Muscle of leg (tissue), 16 donors: ENCODE measurements at places on chromosomes 3 and 15. TPM values are rescaled to one million over a fixed set of nuclear protein-coding genes. Genes with fewer than 3 reads are reported as not detected.

GRCh38 chr15:59557581-59557980 lies 54.0 kb upstream of the GCNT3 start:
- no peak overlapping the region for H3K4me3 ChIP-seq
- DNase-seq, result no peak
- no peak overlapping the region for H3K27ac ChIP-seq
- H3K27me3 ChIP-seq, result no peaks in the 10 kb centered on the region
- no peaks in the 10 kb centered on the region for H3K4me1 ChIP-seq
- H3K36me3 ChIP-seq, result no peaks in the 10 kb centered on the region

DNA sequence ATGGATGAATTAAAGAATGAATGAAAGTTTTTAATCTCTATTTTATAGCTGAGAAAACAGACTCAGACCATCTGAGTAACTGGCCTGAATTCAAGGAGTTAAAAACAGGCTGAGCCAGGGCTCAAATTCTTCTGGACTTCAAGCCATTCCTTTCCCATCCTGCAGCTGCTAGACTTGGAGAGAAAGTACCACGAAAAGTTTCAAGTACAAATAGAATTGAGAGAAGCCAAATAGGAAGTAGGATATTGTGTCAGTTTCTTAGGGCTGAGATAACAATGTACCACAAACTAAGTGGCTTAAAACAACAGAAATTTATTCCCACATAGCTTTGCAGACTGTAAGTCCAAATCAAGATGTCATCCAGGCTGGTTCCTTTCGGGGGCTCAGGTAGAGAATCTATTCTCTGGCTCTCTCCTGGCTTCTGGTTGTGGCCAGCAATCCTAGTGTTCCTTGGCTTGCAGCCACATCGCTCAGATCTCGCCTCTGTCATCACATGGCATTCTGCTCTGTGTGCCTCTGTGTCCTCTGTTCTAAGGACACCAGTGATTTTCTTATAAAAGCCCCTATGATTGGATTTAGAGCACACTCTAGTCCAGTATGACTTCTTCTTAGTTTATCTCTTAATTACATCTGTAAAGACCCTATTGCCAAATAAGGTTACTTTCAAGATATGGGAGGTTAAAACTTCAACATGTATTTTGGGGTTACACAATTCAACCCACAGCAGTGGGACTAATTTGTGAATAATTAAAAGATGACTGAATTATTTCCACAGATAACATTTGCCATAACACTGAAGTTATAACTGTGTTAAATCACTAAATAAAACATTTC lies 25.7 kb upstream of the GOLIM4 start:
- H3K4me3 ChIP-seq, result no peak overlapping the region
- H3K27me3 ChIP-seq, result no peaks in the 10 kb centered on the region
- no peaks in the 10 kb centered on the region for H3K36me3 ChIP-seq
- peak overlapping the region; percentile 66 for H3K27ac ChIP-seq
- peaks cover 3% of the 10 kb centered on the region for H3K4me1 ChIP-seq

- peaks cover 5% of the 10 kb centered on the region for H3K36me3 ChIP-seq
- no peak for DNase-seq
- H3K27me3 ChIP-seq, result no peaks in the 10 kb centered on the region
- H3K4me3 ChIP-seq, result no peak overlapping the region
- no peaks in the 10 kb centered on the region for H3K4me1 ChIP-seq
- no peak overlapping the region for H3K27ac ChIP-seq
These were observed 14.1 kb downstream of the LACTB start for GRCh38 chr15:63135804-63136203.

GRCh38 chr3:176683382-176683781 lies 513.9 kb downstream of the TBL1XR1 start:
- no peaks in the 10 kb centered on the region for H3K4me1 ChIP-seq
- H3K27ac ChIP-seq, result no peak overlapping the region
- H3K4me3 ChIP-seq, result no peak overlapping the region

DNA sequence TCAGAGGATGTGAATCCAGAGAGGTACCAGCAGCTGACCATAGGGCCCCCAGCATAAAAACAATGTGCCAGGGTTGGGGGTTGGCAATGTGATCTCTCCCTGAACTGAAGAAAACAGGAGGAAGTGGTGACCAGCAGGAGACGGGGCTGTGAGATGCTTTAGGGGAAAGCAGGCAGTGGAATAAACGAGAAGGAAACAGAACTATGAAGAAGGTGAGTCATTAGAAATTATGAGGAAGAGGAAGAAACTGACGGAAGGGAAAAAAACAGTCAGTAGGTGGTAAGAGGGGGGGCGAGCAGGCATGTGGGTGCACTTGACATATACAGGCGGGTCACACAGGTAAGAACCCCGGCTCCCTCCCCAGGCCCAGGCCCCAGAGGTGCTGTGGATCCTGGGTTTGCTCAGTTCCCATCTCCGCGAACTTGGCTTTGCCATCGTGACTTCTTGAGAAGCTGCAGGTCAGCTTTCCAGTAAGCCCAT lies 42.2 kb upstream of the B3GNT5 start:
- peak; percentile 76 for DNase-seq
- H3K4me3 ChIP-seq, result no peak overlapping the region
- peaks cover 2% of the 10 kb centered on the region for H3K27me3 ChIP-seq
- H3K27ac ChIP-seq, result peak overlapping the region; percentile 71
- H3K4me1 ChIP-seq, result peaks cover 14% of the 10 kb centered on the region

- peaks cover 32% of the 10 kb centered on the region for H3K4me1 ChIP-seq
- DNase-seq, result peak; percentile 71
- H3K27me3 ChIP-seq, result peaks cover 3% of the 10 kb centered on the region
- H3K4me3 ChIP-seq, result no peak overlapping the region
These were observed 285.9 kb downstream of the XXYLT1 start for GRCh38 chr3:194985031-194985578.

DNA sequence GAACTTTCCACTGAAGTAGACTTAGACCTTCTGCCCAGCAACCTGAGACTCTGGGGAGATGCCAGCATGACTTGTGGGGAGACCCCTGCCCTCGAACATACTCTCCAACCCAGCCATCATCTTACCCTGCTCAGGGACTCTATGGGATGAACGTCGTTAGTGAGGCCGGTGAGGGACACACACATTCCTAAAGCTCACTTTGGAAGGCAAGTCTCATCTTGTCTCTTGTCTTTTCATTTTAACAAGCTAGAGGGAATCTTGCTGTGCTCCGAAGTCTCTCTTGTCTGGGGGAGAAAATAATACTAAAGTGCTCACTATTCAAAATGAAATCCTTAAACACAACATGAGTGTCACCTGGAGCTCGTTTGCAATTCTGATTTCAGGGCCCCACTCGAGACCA lies 239.5 kb upstream of the HES1 start:
- peaks cover 18% of the 10 kb centered on the region for H3K4me1 ChIP-seq
- no peak overlapping the region for H3K4me3 ChIP-seq
- no peaks in the 10 kb centered on the region for H3K36me3 ChIP-seq
- DNase-seq, result no peak

GRCh38 chr15:99361545-99362185 lies 110.4 kb downstream of the LRRC28 start:
- H3K36me3 ChIP-seq, result peaks cover 10% of the 10 kb centered on the region
- no peaks in the 10 kb centered on the region for H3K4me1 ChIP-seq
- DNase-seq, result no peak
- no peaks in the 10 kb centered on the region for H3K27me3 ChIP-seq
- no peak overlapping the region for H3K4me3 ChIP-seq

DNA sequence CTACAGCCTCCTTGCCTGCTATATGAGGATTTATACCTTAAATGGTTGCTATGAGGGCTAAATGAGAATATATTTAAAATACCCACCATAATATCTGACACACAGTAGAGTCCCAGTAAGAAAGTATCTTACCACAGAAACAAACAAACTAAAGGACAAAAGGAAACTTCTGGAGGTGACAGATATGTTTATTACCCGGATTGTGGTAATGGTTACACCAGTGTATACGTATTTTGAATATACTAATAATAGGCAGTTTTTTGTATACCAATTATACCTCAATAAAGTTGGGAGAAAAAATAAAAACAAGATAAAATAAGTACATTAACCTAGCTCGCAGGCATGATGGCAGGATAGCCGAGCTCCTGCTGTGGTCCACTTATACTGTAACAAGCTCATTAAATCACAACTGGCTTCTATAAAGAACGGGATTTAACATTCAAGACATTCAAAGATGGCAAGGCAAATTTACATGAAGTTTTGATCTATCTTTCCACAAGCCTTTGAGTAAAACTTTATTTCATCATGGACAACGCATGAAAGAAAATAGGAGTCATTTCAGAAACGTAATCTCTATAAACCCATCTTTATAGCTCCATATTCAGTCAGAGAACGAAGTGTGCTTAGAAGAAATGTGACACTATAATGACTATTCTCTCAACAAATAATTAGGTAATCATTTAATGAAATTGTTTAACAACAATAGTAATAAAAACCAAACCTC lies 1.5 kb downstream of the RPN1 start:
- no peak for DNase-seq
- peaks cover 9% of the 10 kb centered on the region for H3K36me3 ChIP-seq
- peak overlapping the region; percentile 90 for H3K4me3 ChIP-seq
- no peaks in the 10 kb centered on the region for H3K27me3 ChIP-seq

GRCh38 chr15:22936577-22937472 lies 43.3 kb downstream of the CYFIP1 start:
- no peak overlapping the region for H3K27ac ChIP-seq
- no peaks in the 10 kb centered on the region for H3K4me1 ChIP-seq
- H3K36me3 ChIP-seq, result peaks cover 70% of the 10 kb centered on the region
- DNase-seq, result no peak
- no peaks in the 10 kb centered on the region for H3K27me3 ChIP-seq
- no peak overlapping the region for H3K4me3 ChIP-seq

GRCh38 chr3:195372220-195372619 lies 70.6 kb downstream of the ACAP2 start:
- H3K27ac ChIP-seq, result no peak overlapping the region
- DNase-seq, result no peak
- no peaks in the 10 kb centered on the region for H3K27me3 ChIP-seq
- peaks cover 11% of the 10 kb centered on the region for H3K36me3 ChIP-seq

DNA sequence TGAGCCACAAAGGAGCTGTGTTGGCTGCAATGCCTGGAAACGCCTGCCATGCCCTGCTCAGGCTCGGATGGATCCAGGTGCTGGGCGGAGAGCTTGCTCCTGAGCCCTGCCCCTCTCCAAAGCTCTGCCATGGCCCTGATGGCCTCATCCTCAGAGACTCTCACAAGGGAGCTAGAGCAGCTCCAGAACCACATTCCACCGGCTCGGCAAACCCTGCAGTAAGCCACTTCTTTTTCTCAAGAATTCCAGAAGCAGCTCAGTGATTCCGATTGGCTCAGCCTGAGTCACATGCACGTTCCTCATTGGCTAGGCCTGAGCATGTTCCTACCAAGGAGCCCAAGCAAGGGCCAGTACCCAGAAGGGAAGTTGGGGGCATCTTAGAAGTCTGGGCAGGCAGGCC lies 24.8 kb downstream of the TPRA1 start:
- no peak overlapping the region for H3K4me3 ChIP-seq
- peaks cover 3% of the 10 kb centered on the region for H3K27me3 ChIP-seq
- H3K27ac ChIP-seq, result no peak overlapping the region
- DNase-seq, result no peak
- H3K4me1 ChIP-seq, result no peaks in the 10 kb centered on the region
- H3K36me3 ChIP-seq, result peaks cover 8% of the 10 kb centered on the region

DNA sequence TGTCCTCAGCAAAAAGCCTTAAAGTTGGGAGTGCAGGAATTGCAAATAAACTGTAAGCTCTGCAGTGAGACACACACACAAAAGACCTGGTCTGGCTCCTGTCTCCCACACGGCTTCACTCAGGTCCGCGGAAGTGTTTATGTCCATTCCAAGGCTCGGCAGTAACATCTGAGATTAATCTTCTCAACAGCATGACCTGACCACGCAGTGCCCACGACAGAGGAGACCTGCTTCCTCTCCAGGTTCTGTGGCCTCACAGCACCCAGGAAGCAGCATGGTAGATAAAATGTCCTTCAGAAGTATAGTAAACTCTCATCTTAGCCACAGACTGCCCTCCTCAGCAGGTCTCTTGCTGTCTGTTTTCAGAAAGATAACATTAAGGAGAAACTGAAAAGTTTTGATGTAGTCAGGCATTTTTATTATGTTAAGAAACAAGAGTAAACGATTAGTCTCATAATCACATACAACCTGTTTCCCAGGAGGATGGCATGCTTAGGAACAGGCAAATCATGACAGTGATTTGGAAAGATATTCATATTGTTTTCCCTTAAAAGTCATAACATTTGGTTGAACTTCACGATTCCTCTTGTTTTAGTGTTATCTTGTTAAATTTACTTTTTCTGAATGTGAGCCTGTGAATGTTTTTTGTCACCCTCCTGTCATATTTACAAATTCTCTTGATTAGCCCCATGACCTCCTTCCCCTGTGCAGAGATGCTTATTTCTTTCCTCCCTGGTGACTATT lies 34.6 kb downstream of the CD200R1L start:
- no peak overlapping the region for H3K4me3 ChIP-seq
- H3K27me3 ChIP-seq, result no peaks in the 10 kb centered on the region
- H3K36me3 ChIP-seq, result no peaks in the 10 kb centered on the region
- H3K27ac ChIP-seq, result no peak overlapping the region

- peak; percentile 98 for DNase-seq
- peaks cover 22% of the 10 kb centered on the region for H3K4me1 ChIP-seq
- peak overlapping the region; percentile 93 for H3K27ac ChIP-seq
- H3K4me3 ChIP-seq, result no peak overlapping the region
- no peaks in the 10 kb centered on the region for H3K27me3 ChIP-seq
- H3K36me3 ChIP-seq, result no peaks in the 10 kb centered on the region
These were observed 81.5 kb upstream of the KCNMB2 start for GRCh38 chr3:178454726-178455125.

DNA sequence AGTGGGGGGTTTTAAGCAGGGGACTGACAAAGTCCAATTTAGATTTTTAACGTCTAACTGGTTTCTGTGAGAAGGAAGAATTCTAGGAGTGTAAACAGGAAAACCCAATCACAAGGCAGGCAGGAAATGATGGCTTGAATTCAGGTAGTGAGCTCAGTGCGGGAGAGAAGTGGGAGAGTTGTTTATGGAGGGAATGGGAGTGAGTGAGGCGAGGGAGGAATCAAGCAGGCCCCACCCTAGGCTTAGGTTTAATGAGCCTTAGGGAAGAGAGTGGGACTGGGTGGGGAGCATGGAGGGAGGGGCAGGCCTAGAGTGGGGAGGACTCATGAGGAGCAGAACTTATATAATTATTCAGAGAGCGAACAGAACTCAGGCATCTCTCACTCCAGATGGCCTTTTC lies 17.9 kb downstream of the VIPR1 start:
- no peaks in the 10 kb centered on the region for H3K27me3 ChIP-seq
- H3K27ac ChIP-seq, result no peak overlapping the region
- H3K4me1 ChIP-seq, result no peaks in the 10 kb centered on the region
- H3K36me3 ChIP-seq, result no peaks in the 10 kb centered on the region

- no peaks in the 10 kb centered on the region for H3K27me3 ChIP-seq
- peaks cover 28% of the 10 kb centered on the region for H3K36me3 ChIP-seq
- no peak overlapping the region for H3K4me3 ChIP-seq
- H3K4me1 ChIP-seq, result peaks cover 6% of the 10 kb centered on the region
- H3K27ac ChIP-seq, result no peak overlapping the region
These were observed 5.5 kb downstream of the AP3S2 start for GRCh38 chr15:89888214-89888804.

- H3K27ac ChIP-seq, result no peak overlapping the region
- no peaks in the 10 kb centered on the region for H3K4me1 ChIP-seq
- no peaks in the 10 kb centered on the region for H3K27me3 ChIP-seq
These were observed 316.8 kb downstream of the CHST2 start for GRCh38 chr3:143436231-143436930.

GRCh38 chr15:64501396-64501715 lies 41.0 kb downstream of the ZNF609 start:
- DNase-seq, result peak; percentile 40
- H3K27ac ChIP-seq, result peak overlapping the region; percentile 13
- H3K27me3 ChIP-seq, result no peaks in the 10 kb centered on the region
- no peak overlapping the region for H3K4me3 ChIP-seq

- no peak for DNase-seq
- H3K4me3 ChIP-seq, result no peak overlapping the region
- H3K27ac ChIP-seq, result no peak overlapping the region
These were observed 617.1 kb downstream of the SQOR start for GRCh38 chr15:46251903-46252302.

The ZNF80 gene
- polyA plus RNA-seq, result not detected

The MTMR10 gene
- 21.3 TPM for polyA plus RNA-seq

The GRK7 gene
- polyA plus RNA-seq, result not detected

The LSAMP gene
- polyA plus RNA-seq, result 9.6 TPM
